Activated CD4-positive, CD25-positive, alpha-beta regulatory T cell treated with anti-CD3 and anti-CD28 coated beads, Interleukin-2, amount 50 U/mL, for 24 hours (primary cell): ENCODE measurements at places on chromosomes 12 and 14.

- no peak for ATAC-seq
Measured at GRCh38 chr12:124597041-124597440, 29.6 kb upstream of the NCOR2 start.

DNA sequence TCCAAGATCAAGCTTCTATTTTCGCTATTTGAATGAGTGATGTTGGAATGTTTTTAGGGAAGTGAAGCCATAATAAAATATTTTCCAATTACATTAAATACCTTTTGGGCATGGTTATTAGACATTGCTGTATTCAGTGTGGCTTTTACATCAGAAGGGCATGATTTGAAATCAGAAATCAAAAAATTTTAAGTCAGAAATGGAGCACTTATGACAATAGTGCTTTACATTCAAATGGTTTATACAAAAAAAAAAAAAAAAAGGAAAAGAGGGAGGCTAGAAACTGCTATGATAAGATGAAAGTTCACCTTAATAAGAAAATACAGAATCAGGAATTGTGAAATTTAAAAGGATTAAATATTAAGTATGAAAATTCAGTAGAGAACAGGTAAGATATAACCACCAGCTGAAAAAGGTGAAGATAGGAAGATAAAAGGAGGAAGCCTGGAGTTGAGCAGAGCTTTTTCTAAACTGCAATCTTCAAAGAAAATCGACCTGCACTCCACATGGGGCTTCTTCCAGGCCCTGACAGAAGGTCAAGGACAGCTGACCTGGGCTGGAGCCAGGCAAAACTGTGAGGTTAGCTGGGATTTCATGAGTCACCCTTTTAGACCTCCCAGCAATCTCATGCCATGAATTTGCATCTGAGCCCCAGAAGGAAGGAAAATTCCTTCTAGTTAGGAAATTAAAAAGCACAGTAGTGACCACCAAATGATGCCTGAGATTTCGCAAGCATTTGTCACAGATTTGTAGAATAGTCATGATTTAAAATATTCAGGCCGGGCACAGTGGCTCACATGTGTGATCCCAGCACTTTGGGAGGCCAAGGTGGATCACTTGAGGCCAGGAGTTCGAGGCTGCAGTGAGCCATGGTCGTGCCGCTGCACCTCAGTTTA is 23.4 kb upstream of the BMP4 start:
- ATAC-seq: no peak

DNA sequence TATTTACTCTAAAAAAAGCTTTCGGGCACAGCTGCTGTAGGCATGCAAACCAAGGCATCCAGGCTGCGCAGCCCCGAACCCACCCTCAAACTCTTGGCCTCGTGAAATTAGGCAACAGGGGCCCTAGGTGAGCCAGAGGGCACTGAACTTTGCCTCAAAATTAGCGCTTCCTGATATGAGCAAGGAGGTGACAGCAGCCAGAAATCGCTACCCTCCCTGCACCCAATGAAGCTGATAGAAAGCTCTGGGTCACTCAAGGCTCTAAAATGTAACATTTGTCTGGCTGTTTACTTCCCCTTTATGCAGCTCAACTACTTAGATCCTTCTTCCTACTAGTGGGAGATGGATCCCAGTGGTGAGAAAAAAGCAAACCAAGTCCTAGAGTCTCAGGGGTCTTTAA is 61.8 kb downstream of the PITPNM2 start:
- no peak for ATAC-seq

- ATAC-seq: no peak
Measured at GRCh38 chr14:76881348-76881747, 55.1 kb downstream of the LRRC74A start.

- no peak for ATAC-seq
Measured at GRCh38 chr12:2646341-2646740, 148.4 kb upstream of the FKBP4 start.

- ATAC-seq: peak; percentile 63
Measured at GRCh38 chr12:55072083-55072482, 52.3 kb downstream of the NEUROD4 start.

GRCh38 chr14:63214417-63215196 is 10.4 kb downstream of the RHOJ start:
- ATAC-seq: no peak
